ENCODE measurements at places on chromosomes 7 and 10.

DNA sequence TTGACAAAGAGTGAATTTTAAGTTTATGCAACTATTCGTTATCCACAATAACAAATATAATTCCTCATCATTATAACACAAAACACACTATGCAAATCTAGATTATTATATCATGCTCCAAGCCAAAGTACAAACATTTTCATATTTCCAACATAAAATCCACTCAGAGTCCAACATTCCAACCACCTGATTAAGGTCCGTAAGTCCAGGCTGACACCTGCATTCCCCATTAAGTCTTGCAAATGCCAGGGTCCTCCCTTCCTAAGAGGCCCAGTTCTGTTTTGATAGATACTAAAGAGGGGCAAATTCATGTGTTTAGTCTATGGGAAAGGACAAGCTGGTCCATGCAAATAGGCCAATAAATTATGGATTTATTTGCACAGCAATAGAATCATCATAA lies 206.1 kb downstream of the POU6F2 start:
- DNase-seq: no peak

DNA sequence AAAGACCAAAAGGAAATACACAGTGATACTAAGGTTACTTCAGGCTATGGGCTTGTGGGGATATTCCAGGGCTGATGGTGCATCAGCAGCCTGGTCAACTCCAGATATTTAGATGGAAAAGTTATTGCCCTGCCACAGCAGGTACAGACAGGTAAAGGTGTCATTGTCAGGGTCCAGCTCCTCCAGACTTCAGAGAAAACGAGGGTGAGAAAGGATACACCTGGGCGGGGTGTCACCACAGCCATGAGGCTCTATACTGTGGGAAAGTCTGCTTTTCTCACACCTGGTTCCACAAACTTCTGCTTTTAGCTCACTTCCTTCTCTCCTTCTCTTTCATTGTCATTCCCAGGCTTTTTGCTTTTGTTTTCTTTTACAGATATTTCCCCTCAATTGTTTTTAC lies 2.0 kb upstream of the C10orf120 start:
- no peak for DNase-seq

DNA sequence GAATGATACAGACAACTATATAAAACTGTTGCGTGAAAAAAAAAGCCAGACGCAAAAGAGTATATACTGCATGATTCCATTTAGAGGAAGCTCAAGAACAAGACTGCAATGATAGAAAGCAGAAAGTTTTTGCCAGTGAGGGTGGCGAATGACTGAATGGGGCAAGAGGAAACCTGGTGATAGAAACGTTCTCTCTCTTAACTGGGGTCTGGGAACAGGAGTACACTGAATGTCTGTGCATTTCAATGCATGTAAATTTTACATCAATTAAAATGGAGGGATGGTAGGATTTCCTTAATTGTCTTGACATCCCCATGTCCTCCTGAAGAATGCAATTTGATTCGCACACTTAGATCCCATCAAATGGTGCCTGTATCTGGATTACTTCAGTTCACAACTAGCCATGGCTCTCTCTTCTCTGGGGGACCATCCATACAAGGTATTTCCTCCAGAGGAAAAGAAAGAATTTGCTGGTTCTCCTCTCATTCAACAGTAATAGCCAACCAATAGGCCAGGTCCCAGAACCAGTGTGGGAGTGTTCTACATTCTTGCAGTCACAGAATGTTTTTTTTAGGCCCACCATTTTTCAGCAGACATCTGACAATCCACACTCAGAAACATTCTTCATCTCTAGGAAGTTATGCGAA lies 221.0 kb upstream of the KLF14 start:
- no peak for DNase-seq

DNA sequence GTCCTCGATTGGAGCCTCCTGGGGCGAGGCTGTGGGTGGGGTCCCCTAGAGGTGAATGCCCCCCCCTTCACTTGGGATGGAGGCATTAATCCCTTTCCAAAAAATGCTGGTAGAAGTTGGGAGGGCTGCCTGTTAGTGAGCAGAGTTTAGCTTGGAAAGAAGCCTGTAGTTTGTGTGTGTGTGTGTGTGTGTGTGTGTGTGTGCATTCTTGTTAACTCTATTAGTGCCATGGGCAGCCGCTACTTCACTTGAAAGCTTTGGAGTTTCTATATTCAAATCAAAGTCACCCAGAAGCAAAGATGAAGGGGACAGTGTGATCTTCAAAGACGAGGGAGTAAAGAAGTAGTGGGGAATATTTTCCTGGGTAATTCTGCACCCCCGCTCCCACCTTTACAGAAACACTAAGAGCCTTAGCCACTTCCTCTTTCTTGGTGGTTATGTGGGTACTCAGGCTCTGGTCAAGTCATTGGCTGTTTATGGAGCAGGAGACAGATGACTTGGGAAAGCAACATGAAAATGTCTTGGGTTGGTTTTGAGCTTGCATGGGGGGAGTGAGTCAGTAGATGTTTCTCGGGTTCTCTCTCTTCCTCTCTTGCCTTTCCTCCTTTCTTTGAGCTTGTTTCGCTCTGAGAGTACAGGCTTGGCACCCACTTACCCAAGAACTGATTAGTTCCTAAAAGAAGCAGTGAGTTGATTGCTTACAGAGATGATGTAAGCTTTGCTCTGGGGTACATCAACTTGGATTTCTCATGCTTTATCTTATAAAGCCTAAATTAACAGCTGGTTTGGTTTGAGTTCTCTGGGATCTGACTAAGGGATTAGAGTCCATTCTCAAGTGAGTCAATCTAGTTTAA lies 35.9 kb downstream of the TCF7L2 start:
- DNase-seq: no peak

All from activated naive CD8-positive, alpha-beta T cell treated with anti-CD3 and anti-CD28 coated beads, Interleukin-2, amount 10 ng/mL, durations not matched to agents 7 days and 5 days (primary cell).